LNCaP clone FGC (cell line): ENCODE measurements at places on chromosomes 11 and 22.

DNA sequence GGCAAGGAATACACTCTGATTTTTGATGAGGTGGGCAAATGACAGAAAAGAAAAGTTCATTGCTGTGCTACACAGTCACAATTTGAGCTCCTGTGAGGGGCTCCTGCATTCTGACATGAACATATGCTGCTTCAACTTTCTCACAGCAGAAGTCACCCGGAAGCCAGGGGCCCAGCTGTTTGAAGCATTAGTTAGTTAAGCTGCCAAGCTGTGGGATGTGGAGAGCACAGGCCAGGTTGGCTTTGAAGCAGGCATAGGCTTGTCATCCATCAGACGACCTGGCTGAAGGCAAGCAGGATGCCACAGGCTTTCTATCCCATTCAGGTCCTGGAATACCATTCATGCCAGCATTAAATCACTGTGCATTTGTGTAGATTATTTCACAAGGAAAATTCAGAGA lies 63.1 kb downstream of the MTNR1B start:
- DNase-seq, result no peak

DNA sequence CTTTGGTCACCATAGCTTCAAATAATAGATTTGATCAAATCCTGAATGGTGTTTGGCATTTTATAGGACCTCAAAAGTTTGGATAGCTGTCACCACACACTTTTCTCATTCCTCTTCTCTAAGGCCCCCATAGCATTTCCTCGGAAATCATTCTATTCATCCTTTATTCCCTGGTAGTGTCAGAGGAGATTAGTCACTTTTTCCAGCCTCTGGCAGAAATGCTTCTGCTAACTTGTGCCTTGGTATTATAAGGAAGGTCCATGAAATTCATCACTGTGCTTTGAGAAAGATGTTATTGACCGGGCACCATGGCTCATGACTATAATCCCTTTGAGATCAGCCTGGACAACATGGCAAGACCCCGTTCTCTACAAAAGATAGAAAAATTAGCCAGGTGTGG lies 19.7 kb upstream of the NUP160 start:
- no peak for DNase-seq

DNA sequence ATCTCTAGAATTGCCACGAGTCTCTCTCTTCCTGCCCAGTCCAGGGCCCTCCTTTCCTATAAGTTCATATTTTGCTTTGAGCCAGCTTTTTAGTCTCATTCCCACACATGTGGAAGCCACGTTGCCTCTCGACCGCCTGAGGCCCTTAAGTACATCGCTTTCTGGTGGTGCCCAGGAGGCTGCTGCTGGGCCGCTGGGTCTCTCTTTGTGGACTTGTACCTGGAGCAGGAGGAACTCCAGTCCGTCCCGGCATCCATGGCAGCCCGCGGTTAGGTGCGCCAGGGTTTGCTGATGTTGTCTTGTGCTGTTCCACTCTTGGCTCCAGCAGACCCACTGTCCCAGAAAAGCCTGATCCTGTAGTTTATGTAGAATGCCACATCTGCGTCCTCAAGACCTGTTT lies 41.0 kb downstream of the NAT10 start:
- DNase-seq, result no peak

GRCh38 chr11:112748713-112749543 lies 212.3 kb upstream of the NCAM1 start:
- no peak for DNase-seq

GRCh38 chr22:39851606-39852315 lies 41.8 kb downstream of the ENTHD1 start:
- no peak for DNase-seq

DNA sequence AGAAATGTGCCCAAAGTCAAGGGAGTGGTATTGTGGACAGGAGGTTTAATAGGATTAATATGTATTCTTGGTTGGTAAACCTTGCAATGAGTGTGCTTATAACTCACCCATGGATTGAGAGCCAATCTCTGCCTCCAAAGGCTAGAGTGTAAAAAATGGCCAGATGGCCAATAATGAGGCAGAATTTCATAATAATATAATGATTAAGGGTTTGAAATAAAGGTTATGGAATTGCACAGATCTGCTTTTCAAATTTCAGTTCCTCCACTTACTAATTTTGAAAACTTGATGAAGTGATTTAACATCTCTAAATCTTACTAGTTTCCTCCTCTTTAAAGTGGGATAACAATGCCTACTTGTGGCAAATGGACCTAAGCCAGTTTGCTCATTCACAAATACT lies 94.8 kb downstream of the BDNF start:
- no peak for DNase-seq
